ENCODE measurements at places on chromosomes 16 and 17.

DNA sequence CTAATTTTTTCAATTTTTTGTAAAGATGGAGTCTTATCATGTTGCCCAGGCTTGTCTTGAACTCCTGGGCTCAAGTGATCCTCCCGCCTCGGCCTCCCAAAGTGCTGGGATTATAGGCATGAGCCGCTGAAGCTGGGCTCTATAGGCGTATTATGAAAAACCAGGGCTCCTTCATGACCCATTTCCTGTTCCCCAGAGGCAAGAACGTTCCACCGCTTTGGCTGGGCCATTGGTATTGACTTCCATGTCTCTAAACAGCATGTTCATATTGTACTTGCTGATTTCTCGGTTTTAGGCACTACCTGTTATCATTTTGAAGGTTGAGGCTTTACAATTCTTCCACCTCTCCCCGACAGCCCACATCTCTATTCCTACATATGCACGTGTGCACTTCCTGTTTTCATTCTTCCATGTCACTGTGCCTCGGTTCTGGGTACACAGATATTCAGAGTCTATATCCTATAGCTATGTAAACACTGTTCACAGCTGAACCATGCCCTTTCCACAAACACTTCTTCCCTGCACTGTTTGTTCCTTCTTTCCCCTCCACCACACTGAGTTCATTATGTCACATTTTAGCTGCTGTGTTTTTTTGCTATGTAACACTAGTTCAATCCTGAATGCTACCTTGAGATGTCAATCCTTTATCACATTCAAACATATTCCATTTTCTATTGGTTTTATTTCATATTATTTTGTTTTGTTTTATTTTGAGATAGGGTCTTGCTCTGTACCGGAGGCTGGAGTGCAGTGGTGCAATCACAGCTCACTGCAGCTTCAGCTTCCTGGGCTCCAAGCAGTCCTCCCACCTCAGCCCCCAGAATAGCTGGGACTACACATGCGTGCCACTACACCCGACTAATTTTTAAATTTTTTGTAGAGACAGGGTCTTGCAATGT is 16.8 kb upstream of the MAPK3 start:
- DNase-seq: no peak

- DNase-seq: no peak
Measured at GRCh38 chr17:14760212-14760611, 459.3 kb downstream of the HS3ST3B1 start.

DNA sequence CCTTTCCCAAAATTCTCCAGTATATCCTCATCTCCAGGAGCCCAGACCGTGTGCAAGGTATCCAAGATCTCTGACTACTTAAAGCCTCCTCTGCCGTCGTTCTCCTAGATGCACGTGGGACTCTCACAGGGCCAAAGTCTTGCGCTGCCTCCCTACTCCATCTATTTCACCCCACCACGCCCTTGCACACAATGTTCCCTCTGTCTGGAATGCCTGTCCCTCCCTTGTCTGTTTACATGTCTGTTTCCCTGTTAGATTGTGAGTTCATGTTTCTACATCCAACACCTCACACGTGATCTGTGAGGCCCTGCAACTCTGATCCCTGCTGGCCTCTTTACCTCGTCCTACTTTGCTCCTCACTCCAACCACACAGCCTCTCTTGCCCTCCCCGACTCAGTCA is 4.9 kb upstream of the FZD2 start:
- no peak for DNase-seq

DNA sequence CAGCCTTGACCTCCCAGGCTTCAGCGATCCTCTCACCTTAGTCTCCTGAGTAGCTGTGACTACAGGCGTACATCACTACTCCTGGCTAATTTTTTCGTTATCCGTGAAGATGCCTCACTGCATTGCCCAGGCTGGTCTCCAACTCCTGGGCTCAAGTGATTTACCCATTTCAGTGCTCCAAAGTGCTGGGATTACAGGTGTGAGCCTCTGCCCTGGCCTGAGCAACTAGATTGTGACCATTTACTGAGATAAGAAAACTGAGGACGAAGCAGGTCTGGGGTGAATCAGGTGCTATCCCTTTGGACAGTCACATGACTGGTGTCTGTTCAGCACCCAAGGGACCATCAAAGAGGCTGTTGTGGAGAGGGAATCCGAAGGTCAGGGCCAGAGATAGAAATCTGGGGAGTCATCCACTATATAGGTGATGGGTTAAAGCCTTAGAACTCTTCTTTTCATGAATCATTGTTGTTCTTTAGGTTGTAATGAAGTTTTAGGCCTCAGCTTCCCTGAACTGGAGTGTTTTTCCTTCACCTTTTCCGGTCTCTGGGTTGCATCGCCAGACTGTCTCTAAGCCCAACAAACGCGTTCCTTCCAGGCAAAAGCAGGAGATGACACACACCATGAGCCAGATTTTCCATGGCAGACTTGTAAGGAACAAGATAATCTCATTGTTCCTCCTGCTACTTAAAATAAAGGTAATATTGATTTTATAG is 62.5 kb downstream of the FTO start:
- no peak for DNase-seq

- no peak for DNase-seq
Measured at GRCh38 chr17:41678907-41679739, 9.6 kb upstream of the EIF1 start.

- DNase-seq: no peak
Measured at GRCh38 chr16:89727406-89728120, 6.2 kb downstream of the ZNF276 start.

DNA sequence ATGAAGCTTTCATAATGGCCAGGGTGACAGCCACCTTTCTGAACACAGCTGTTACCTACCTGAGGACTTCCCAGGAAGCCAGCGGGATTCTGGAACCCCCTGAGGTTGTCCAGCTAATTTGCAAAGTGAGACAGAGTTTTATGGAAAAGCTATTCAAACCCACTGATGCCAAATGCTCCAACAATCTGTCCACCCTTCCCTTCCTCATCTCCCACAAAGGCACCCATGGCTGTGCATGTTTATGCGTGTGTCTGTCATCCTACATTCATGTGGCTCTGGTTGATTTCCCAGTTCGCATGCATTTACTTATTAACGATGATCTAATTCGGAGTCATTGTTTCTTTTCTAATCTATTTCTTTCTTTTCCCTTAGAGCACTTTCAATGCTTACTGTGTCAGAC is 217.1 kb downstream of the SLC39A11 start:
- no peak for DNase-seq

DNA sequence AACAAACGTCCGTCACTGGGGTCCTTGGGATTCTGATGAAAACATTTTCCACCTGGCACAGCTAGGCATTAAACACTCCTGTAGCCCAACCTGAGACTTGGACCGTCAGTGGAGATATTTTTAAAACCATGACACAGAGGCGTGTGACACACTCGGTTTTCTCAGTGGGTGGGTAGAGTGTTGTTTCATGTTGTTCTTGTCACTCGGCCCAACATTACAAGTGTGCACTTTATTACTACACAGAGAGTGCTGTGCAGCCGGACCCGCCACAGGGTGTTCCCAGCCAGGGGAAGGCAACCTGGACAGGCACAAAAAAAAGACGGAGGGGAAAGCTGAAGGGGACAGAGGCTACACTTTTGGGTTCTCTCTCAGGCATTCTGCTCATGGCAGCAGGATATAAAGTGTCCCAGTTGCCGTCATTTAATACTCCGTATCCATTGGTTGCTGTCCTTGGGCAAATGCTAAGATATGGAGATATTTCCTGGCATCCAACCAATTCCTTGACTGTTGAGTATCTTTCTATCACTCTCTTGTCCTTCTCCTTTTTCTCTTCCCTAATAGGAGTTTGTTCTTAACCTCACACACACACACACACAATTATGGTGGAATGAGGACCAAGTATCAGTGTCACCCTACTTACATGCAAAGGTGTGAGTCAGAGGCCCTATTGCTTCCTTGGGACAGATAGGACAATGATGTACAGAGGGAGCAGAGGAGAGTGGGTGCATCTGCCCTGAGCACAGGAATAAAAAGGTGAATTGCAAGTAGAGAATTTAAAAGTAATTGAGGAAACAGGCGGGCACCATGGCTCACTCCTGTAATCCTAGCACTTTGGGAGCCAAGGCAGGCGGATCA is 154.1 kb upstream of the SOX9 start:
- peak; percentile 87 for DNase-seq

DNA sequence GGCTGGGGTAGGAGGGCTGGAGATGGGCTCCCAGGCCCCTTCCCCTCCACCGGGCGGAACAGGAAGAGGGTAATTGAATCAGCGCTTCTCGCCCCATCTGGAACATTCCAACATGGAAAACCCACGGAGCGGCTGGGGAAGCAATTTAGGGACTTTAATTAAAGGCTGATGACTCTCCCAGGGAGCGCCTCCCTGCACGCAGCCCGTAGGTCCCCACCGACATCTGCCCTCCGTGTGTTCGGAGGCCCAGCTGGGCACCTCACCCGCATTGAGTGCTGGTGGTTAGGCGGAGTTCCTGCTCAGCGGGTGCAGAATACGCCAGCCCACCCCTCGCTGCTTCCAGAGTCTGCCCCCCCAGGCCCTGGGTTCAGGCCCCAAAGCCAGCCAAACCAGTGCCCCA is 10.0 kb downstream of the HS3ST6 start:
- no peak for DNase-seq

GRCh38 chr17:73465953-73466230 is 154.1 kb upstream of the CDC42EP4 start:
- no peak for DNase-seq

DNA sequence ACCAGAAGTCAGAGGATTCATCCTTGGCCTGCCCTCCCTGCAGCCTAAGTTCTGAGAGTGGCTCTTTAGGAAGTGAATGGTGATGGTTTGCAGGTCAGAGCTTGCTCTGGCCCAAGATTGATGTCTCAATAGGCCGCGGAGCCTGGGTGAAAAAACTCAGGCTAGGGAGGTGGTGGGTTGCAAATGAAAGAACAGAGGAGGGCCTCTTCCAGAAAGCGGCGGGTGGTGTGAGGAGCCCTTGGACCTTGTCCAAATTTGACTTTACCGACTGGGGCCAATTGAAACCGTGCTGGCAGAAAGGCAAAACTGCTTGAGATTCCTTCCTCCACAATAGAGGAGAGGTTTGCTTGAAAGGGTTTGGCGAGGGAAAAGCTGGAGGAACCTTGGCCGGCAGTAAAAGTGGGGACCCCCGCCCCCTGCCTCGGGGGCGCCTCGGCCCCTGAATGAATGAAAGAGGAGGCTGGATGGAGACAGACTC is 331.3 kb downstream of the SEC14L1 start:
- peak; percentile 75 for DNase-seq

- DNase-seq: peak; percentile 12
Measured at GRCh38 chr17:13114601-13115031, 96.8 kb upstream of the ELAC2 start.

DNA sequence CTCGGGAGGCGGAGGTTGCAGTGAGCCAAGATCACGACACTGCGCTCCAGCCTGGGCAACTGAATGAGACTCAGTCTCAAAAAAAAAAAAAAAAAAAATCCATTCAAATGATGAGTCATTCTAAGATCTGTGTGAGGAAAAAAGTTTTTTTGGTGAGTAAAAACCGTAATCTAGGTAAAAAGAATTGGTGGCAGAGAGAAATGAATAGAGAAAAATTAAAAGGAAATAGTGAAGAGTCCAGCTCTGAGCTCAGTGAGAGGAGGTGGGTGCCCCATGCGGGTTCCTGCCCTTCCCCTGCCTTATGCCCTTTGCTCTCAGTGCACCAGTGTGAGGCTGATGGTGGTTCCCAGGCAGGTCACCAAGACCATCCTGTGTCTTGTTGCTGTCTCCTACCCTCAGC is 20.9 kb downstream of the GAN start:
- no peak for DNase-seq

DNA sequence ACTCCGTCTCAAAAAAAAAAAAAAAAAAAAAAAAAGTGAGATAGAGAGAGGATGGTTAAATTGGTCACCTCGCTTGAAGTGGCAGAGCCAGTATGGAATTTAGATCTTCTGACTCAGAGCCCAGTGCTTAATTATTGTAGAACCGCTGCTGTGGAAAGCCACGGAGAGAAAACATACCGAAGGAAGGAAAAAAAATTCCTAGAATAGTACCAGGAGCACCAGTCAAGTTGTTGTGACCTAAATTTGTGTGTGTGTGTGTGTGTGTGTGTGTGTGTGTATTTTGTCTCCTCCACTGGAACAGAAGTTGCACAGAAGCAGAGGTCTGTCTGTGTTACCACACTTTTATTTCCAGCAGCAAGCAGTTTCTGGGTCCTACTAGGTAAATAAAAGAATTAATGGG is 10.6 kb upstream of the NUP85 start:
- no peak for DNase-seq

DNA sequence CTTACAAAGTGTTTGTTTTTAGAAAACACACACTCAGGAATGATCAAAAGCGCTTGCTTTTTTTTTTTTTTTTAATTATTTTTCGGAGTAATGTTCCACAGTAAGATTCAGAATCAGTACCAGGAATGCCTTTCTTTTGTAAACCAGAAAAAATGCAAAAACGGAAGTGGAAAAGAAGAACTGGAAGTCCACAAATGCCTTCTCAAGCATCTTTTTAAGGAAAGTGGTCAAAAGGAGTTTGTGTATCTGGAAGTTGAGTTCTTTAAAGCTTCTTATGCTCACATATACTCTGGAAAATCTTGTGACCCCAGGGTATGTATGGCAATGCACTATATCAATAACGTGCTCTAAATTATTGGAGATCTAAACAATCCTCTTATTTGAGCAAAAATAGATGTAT is 126.0 kb downstream of the ABCA8 start:
- no peak for DNase-seq

- DNase-seq: no peak
Measured at GRCh38 chr16:31134091-31134571, 1.4 kb downstream of the PRSS8 start.

- no peak for DNase-seq
Measured at GRCh38 chr17:29039764-29040598, 3.0 kb upstream of the PIPOX start.

GRCh38 chr16:46583036-46583435 is 38.1 kb downstream of the SHCBP1 start:
- DNase-seq: no peak

DNA sequence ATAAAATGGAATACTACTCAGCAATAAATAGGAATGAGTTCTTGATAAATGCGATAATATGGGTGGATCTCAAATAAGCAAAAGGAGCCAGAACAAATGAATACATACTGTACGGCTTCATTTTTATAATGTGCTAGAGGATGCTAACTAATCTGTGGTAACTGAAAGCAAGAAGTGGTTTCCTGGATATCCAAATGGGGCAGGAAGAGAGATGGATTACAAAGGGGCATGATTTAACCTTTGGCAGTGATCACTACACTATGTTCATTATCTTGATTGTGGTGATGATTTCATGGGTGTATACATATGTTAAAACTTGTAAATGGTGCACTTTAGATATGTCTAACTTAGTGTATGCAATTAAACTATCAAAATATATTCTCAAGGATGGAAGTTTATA is 222.3 kb upstream of the TBX2 start:
- no peak for DNase-seq

DNA sequence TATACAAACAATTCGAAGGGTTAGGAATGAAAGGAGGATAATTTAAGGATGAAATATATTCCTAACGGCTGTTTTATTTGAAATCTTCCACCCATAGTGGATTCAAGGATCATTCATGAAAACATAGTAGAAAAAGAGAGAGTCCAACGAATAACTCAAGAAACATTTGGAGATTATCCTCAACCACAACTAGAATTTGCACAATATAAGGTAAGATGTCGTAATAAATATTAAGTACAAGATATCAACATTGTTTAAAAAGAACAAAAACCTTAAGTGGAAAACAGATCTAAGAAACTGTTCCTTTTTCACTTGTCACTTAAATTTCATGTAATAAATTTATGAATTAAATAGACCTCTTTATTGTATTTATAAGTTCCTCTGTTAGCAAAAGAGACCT is 9.2 kb upstream of the ATMIN start:
- DNase-seq: no peak
